ENCODE measurements at places on chromosomes 11 and 22.

GRCh38 chr11:1225386-1226225 is 2.7 kb downstream of the MUC5B start:
- DNase-seq, result no peak

- DNase-seq, result peak; percentile 24
Measured at GRCh38 chr11:120608760-120609211, 97.2 kb downstream of the GRIK4 start.

- DNase-seq, result no peak
Measured at GRCh38 chr11:124891373-124891861, 6.2 kb downstream of the ROBO4 start.

DNA sequence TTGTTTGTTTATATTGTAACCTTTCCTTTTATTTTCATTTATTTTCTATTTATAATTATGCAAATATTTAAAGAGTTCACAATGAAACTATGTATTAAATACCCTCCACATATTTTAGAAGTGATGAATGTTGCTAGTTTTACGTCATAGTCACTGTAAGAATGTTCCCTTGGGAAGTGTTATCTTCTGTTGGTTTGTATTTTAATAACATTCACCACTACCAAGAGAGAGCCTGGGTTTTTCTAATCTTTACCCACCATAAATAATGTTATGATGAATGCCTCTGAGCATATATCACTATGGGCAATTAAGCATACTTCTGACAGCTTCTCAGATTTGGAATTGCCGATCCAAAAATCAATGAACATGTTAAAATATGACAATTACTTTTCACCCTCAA is 80.7 kb downstream of the GGT1 start:
- DNase-seq, result no peak

GRCh38 chr11:94585399-94585798 is 18.2 kb downstream of the PIWIL4 start:
- DNase-seq, result no peak

- DNase-seq, result no peak
Measured at GRCh38 chr22:23404689-23405365, 175.3 kb downstream of the IGLL1 start.

- no peak for DNase-seq
Measured at GRCh38 chr11:120689596-120690275, 178.2 kb downstream of the GRIK4 start.

DNA sequence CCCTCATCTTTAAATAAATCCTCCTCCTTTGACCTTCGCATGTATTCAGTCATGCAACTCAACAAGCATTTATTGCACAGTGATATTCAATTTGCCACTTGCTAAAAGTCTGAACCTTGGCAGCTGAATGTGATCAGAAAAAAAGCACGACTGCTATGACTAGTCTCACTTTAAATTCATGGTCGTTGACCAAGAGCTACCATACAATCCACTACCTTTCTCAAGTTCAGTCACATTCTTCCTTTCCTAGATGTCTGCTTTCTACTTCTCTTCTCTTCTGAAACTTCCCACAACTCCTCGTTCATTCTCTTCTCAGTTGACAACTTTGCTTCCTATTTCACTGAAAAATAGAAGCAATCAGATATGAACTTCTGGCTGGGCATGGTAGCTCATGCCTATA is 2.0 kb upstream of the SAA1 start:
- DNase-seq, result no peak

DNA sequence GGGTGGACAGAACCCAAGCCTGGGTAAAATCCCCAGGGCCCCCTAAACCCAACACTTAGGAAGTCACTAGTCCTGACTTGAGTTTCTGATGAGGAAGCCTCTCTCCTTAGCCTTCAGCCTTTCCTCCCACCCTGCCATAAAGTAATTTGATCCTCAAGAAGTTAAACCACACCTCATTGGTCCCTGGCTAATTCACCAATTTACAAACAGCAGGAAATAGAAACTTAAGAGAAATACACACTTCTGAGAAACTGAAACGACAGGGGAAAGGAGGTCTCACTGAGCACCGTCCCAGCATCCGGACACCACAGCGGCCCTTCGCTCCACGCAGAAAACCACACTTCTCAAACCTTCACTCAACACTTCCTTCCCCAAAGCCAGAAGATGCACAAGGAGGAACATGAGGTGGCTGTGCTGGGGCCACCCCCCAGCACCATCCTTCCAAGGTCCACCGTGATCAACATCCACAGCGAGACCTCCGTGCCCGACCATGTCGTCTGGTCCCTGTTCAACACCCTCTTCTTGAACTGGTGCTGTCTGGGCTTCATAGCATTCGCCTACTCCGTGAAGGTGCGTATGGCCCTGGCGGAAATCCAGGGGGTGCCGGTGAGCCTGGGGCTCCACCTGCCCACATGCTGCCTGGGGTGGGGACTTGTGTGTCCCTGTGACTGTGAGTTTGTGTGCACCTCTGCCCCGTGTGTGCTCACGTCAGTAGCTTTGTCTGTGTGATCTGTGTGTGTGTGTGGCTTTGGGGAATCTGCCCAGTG is at the start of gene IFITM1:
Gene IFITM1, plus strand, starts transcription at position 254 of the 767 bp plus-strand sequence. Its CDS starts 131 bp downstream, at position 385.
- DNase-seq, result peak; percentile 56

DNA sequence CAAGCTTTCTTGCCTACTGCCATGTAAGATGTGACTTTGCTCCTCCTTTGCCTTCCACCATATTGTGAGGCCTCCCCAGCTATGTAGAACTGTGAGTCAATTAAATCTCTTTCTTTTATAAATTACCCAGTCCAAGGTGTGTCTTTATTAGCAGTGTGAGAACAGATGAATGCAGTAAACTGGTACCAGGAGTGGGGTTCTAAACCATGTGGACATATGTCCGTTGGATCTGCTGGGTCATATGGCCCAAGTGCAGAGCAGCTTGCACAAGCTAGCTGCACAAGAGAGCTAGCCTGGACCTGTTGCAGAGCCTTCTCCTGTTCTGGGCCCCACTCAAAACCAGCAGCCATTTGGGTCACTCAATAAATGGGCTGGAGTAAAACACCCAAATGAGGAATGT is 177.1 kb downstream of the HIPK3 start:
- no peak for DNase-seq

GRCh38 chr11:15958910-15959309 is 397.4 kb downstream of the SOX6 start:
- no peak for DNase-seq

GRCh38 chr11:21285104-21285503 is 615.7 kb downstream of the NELL1 start:
- DNase-seq, result no peak

DNA sequence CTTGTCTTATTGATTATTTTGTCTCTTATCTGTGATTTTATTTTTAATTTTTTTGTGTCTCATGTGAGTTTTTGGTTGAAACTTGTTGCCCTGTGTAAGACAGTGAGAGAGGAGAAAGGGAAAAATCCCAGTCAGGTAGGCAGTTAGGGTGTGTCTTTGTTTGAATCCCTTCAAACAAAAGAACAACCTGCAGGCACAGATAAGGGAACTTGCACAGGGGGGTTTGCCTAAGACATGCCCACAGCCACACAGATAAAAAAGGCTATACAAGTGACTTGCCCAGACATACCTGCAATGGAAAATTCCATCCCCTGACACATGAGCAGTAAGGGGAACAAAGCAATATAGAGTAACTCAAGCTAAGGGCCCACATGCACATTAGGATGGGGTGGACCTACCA is 127.8 kb upstream of the PLET1 start:
- DNase-seq, result no peak

DNA sequence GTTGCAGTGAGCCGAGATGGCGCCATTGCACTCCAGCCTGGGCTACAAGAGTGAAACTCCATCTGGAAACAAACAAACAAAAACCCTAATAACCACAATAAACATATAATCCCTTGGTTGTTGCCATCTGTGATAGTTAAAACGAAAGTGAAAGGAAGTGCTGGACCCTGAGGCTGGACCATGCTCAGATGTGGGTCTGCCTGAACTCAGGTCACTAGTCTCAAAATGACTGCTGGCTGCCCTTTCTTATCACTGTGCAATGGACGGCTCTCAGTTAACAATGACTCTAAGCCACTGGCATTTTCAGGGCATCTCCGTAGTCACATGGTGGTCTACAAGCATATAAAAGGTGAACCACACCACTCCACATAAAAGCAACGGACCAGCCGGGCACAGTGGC is 48.2 kb upstream of the FTH1 start:
- no peak for DNase-seq

- DNase-seq, result no peak
Measured at GRCh38 chr11:16448123-16448717, 91.9 kb upstream of the SOX6 start.

DNA sequence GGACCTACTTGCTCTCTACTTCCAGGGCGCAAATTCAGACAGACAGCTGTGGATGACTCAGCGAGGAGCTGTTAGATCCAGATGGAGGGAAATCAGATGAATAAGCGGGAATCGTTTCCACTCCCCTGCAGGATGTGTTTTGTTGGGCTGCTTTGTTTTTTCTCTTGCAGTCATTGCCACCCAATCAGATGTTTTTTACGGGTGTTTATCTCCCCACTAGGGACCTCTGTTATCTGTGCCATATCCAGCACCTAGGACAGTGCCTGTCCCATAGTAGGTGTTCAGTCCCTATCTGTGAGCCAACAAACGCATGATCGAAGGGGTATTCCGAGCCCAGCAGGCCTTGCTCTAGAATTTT is 51.1 kb upstream of the PARVG start:
- DNase-seq, result no peak

- no peak for DNase-seq
Measured at GRCh38 chr11:70353900-70354568, 44.3 kb upstream of the CTTN start.

DNA sequence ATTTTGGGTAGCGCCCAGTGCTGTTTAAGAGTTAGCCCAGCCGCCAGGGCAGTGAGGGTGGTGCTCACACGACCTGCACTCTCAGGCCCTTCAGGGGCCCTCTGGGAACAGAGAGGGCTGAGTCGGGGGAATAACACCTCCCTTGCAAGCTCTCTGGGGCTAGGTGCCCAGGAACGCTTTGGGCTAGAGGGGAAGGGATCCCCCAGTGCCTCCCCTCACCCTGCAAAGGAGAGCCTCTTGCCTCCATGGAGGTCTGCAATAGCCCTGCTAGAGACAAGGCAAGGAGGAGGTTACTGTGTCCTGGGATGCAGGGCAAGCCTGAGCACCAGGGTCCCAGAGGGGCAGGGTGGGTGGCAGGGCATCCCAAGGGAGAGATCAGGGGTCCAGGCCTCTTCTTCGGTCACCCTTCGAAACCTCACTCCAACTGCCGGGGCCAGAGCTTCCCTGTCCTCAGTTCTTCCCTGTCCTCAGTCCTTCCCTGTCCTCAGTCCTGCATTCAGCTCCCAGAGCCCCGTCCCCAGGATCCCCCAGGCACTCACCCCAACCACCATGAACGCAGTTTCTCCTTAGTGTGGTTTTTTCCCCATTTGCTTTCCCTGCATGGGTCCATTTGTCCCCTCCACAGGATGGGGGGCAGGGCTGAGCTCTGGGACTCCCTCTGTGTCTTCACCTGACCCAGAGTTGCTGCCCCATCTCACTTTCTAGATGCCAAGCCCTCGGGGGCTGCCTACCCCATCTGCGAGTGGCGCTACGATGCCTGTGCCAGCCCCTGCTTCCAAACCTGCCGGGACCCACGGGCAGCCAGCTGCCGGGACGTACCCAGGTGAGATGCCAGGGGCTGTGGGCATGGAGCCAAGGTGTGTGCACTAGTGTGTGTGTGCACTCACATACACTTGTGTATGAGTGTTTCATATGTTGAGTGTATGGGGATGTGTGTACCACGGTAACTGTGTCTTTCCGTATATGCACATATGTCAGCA is 60.8 kb downstream of the OTOG start:
- DNase-seq, result no peak

DNA sequence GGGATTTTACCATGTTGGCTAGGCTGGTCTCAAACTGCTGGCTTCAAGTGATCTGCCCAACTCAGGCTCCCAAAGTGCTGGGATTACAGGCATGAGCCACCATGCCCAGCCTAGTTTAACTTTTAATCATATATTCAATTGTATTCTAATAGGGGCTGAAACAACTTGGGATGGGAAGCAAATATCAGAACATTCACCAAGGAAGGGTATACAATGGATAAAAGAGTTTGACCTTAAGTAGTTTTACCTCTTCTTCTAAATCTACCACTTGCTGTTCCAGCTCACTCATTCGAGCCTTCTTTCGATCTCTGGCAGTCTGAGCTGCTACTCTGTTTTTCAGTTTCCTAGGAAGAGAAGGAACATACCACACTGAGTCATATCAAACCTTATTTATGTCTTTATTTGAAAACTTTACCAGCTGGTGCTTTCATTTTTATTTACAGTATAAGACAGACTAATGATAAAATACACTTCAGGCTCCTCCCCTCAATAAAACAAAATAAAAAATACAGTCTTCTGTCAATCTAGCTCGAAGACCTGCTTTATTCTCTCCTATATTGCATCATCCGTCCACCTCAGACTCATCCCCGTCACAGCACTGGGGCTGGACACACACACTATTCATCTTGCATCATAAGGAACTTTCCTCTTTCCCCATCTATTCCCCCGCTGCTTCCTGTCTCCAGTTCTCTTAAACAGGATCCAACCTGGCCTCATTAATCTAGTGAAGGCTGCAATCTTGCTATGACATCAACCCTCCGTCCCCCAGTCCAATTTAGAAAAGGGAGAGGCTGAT is 1.4 kb downstream of the XBP1 start:
- DNase-seq, result peak; percentile 81

DNA sequence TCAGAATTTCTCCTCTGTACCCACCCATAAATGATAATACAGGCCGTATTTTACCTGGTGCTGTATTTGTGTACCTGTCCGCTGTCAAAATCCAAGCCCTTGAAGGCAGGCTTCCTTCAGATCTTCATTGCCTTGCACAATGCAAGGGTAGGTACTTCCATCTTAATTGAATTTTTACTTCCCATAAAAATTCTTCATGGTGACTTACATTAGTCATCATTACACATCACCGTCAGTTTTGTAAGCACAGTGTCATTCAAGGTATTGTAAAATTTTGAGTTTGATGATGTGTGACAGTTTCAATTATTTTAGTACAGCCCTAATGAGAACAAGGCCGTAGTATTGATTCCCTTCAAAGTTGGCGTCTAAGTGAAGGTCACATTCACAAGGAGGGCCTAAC is 770 bp upstream of the TSG101 start:
- DNase-seq, result peak; percentile 20

DNA sequence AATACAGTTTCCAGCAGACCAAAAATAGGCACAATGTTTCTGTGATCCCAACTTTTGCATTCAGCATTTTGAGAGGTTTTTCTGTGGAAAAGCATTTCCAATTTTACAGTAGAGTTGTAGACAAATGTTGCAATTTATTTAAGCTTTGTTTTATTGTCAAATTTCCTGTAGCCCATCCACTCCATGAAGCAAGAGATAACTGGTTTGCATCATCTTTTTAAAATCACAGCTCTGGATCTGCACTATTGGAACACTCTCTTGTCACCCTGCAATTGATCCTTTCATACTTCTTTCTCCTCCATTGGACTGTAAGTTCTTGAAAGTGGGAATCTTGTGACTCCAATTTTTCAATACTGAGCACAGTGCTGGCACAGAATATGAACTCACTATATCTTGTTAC is 86.0 kb downstream of the MAML2 start:
- no peak for DNase-seq
